Fibroblast of the conjunctiva (primary cell): ENCODE measurements at places on chromosomes 16 and 17.

DNA sequence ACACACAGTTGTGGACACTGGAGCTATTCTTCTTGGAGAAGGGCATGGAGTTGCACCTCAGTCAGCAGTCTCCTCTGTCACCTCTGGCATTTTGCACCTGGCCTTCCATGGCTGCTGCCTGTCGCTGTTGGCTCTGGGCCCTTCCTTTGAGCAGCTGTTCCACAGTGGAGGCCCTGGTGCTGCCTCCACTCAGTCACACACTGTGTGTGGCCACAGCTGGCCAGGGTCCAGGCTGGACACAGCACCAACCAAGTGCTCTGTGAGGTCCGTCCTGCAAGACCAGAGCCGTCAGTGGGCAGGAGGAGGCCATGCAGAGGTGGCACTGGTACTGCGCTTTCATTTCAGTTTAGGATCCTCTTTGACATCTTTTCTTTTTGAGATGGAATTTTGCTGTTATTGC is 21.6 kb upstream of the MED9 start:
- no peak for DNase-seq

DNA sequence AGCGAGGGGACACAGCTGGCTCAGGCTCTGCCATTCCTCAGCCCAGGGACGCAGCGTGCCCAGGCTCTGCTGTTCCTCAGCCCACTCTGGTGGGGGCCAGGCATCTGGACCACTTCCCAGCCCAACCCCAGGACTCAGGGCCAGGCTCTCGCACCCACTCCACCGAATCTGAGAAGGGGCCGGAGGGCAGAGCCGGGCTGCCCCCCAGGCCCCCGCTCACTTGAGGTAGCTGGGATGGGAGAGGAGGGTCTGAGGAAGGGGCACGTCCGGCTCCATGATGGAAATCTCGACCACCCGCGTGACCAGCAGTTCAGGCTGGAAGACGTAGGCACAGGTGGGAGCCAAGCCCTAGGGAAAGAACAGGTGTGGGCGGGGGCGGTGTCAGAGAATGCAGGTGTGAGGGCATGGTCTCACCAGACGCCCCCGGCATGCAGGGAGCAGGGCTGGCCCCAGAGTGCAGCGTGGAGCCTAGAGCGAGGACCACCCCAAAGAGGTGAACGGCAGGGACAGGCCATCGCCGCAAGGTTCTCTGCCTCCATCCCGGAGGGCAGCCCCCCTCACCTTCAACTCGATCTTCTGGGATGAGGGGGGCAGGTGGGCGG is 4.9 kb downstream of the PGAP6 start:
- no peak for DNase-seq

DNA sequence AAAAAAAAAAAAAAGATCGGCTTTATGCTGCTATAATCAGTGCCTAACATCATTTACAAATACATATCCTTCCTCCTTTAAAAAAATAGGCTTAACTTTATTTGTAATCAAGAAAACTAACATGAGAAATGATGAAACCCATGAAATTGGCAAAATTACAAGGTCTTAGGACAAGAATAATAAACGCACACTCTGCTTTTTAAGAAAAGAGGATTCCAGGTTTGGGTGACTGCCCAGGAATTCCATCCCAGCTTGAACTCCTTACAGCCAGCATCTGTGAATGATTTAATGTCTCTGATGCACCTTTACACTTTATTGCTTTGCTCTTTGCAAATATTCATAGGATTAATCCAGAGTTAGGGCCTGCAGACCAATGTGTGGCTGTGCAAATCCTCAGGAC is 196.0 kb downstream of the CBLN1 start:
- DNase-seq, result no peak

DNA sequence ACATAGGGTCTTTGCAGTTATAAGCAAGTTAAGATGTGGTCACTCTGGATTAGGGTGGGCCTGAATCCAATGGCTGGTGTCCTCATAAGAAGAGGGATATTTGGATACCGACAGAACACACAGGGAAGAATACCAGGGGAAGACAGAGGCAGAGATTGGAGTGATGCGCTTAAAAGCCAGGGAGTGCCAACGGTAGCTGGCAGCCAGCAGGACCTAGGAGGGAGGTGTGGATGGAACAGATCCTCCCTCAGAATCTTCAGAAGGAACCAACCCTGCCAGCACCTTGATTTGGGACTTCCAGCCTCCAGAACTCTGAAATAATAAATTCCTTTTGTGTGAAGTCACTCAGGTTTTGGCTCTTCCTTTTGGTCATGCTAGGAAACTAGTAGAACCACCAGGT is 110.2 kb upstream of the CACNG3 start:
- no peak for DNase-seq

GRCh38 chr16:88650749-88651275 is at the start of gene CYBA:
CYBA (minus strand) TSS chr16:88651053; CDS start chr16:88651013, 40 bp downstream.
- DNase-seq, result peak; percentile 18

GRCh38 chr17:80008848-80009247 is 26.8 kb downstream of the TBC1D16 start:
- DNase-seq, result no peak

- no peak for DNase-seq
Observed at GRCh38 chr16:78060809-78061208, 38.5 kb downstream of the CLEC3A start.

DNA sequence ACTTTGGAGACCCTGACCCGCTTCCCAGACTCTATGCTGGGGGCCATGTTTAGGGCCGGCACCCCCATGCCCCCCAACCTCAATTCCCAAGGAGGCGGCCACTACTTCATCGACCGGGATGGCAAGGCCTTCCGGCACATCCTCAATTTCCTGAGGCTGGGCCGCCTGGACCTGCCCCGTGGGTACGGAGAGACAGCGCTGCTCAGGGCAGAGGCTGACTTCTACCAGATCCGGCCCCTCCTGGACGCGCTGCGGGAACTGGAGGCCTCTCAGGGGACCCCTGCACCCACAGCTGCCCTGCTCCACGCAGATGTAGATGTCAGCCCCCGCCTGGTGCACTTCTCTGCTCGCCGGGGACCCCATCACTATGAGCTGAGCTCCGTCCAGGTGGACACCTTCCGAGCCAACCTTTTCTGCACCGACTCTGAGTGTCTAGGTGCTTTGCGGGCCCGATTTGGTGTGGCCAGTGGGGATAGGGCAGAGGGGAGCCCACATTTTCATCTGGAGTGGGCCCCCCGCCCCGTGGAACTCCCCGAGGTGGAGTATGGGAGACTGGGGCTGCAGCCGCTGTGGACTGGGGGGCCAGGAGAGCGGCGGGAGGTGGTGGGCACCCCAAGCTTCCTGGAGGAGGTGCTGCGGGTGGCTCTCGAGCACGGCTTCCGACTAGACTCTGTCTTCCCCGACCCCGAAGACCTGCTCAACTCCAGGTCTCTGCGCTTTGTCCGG is 1.1 kb downstream of the KCTD11 start:
- no peak for DNase-seq

GRCh38 chr17:57701124-57701523 is 44.0 kb downstream of the CCDC182 start:
- DNase-seq, result no peak

- no peak for DNase-seq
Observed at GRCh38 chr17:31697838-31698237, 161.2 kb downstream of the COPRS start.

- DNase-seq, result no peak
Observed at GRCh38 chr17:50586421-50587247, 26.1 kb downstream of the CACNA1G start.

DNA sequence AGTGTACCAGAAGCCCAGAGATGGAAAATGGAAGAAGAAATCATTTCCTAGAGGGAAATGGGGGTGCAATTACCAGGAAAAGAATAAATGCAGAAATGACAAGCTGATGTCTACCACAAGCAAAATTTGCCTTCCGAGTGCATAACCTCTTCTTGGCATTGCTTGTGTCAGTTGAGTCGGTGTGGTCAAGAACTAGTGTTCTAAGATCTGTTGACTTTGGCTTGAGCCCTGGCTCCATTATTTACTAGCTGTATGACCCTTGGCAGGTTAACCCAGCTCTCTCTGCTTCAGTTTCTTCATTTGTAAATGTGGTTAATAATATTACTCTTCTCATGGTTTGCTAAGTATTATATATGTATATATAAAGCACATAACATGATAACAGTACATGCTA is 273.0 kb upstream of the IRX5 start:
- DNase-seq, result no peak

GRCh38 chr17:70776441-70776840 is 607.1 kb downstream of the KCNJ2 start:
- DNase-seq, result no peak

DNA sequence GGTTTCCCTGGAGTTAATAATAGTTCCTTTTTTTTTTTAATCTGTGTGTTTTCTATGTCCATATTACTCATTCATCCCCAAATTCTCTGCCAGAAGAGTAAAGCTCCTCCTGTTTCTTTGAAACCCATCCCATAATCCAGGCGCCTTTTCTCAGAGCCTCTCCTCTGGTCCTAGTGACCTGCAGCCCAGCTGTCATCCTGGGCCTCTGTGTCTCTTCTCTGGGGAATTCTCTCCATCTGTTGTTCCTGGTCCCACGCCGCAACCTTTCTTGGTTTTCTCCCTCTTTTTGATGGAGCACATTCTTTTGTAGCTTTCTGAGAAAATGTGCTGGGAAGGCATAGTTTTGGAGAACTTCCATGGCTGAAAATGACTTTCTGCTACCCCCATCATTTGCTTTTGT is 10.2 kb downstream of the KATNB1 start:
- DNase-seq, result no peak

GRCh38 chr16:65005696-65006095 is 116.2 kb downstream of the CDH11 start:
- no peak for DNase-seq

- DNase-seq, result no peak
Observed at GRCh38 chr16:75073545-75074303, 42.9 kb downstream of the LDHD start.

- no peak for DNase-seq
Observed at GRCh38 chr16:66689282-66689681, 7.3 kb downstream of the CMTM4 start.

- no peak for DNase-seq
Observed at GRCh38 chr16:13155780-13156179, 254.4 kb downstream of the SHISA9 start.

DNA sequence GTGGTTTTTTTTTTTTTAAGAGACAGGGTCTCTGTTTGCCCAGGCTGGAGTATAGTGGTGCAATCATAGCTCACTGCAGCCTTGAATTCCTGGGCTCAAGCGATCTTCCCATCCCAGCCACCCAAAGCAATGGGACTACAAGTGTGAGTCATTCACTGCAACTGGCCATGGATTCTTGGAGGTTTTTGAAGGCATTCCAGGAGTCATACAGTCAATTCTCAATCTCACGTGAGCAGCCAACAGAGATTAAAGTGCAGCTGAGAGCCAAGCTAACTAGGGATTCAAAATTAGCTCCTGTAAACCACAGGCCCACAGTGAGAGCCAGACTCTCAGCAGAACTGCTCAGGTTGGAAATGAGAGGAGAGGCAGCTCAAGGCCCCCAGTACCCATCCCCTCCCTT is 30.2 kb downstream of the XPO6 start:
- DNase-seq, result peak; percentile 77

DNA sequence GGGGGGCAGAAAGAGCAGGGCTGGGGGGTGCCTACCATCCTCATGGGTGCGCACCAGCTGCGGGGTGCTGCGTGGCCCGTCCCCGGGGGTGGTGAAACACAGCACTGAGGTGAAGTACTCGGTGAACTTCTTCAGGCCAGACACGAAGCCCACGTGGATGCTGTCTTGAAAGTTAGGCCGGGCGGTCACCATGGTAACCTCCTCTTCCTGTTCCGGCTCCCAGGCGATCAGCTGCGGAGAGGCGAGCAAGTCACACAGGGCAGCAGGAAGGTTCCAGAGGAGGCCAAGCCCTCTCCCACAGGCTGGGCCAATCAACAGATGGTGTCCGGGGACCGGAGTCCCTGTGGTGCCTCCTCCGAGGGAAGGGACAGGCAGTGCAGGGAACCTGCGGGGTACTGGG is 90.1 kb upstream of the CDC42EP4 start:
- DNase-seq, result no peak

- peak; percentile 18 for DNase-seq
Observed at GRCh38 chr17:51371732-51372151, 111.4 kb downstream of the UTP18 start.

GRCh38 chr17:61490540-61490975 is 38.3 kb downstream of the TBX4 start:
- no peak for DNase-seq

- DNase-seq, result no peak
Observed at GRCh38 chr17:37116671-37117185, 168.0 kb downstream of the AATF start.

GRCh38 chr17:72737151-72737690 is 355.3 kb downstream of the SLC39A11 start:
- DNase-seq, result no peak

GRCh38 chr17:54324813-54325212 is 502.1 kb downstream of the KIF2B start:
- no peak for DNase-seq

DNA sequence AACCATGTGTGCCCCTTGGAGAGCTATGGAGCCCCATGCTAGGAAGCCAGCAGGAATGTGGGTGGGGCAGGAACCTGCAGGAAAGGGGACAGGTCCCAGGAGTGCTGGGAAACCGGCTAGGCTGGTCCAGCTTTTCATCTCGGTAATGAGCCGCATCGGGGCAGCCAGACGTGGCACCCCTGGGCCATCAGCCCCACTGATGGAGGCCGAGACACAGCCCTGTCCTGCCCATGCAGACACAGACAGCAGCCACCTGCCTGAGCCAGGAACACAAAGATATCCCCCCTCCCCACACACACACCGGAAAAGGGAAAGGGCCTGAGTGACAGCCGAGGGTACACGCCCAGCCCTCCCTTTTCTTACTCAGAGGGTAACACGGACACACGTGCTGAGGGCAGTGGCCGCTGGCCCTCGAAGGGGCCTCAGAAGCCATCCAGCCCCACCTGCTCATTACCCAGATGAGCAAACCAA is 18.1 kb downstream of the PPL start:
- no peak for DNase-seq

DNA sequence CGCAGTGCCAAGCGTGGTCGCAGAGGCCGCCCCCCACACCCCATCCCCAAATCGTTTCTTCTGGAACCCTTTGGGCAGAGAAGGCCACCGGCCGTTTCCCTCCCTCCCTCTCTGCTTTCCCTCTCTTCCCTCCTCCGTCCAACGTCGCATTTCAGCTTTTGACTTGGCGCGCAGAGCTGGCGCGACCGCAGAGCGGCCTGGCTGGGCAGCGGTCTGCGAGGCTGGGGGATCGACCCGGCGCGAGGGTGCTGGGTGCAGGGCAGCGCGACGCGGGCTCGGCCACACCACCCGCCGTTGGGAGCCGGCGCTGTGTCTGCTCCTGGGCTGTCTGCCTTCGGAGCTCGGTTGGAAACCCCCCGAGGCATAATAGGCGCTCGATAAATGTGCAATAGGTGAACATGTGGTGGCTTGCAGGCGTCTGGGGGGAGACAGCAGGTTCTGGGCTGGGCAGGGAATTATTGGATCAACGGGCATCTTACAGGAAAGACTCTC is 2.8 kb upstream of the NTN3 start:
- no peak for DNase-seq

GRCh38 chr17:46038414-46038813 is 39.4 kb downstream of the STH start:
- no peak for DNase-seq

GRCh38 chr17:11557727-11558452 is 40.4 kb upstream of the DNAH9 start:
- no peak for DNase-seq

DNA sequence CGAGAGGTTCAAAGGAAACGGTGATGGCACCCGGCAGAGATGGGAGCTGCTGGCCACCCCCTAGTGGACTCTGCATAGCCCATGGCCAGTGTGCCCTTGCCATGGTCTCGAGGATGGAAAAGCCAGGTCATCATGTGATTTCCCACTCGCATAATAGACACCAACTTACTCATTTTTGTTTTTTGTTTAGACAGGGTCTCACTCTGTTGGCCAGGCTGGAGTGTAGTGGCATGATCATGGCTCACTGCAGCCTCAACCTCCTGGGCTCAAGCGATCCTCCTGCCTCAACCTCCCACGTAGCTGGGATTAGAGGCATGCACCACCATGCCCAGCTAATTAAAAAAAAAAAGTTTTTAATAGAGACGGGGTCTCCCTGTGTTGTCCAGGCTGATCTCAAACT is 27.6 kb downstream of the LDHD start:
- no peak for DNase-seq
